ENCODE measurements at places on chromosomes 7 and 10.

DNA sequence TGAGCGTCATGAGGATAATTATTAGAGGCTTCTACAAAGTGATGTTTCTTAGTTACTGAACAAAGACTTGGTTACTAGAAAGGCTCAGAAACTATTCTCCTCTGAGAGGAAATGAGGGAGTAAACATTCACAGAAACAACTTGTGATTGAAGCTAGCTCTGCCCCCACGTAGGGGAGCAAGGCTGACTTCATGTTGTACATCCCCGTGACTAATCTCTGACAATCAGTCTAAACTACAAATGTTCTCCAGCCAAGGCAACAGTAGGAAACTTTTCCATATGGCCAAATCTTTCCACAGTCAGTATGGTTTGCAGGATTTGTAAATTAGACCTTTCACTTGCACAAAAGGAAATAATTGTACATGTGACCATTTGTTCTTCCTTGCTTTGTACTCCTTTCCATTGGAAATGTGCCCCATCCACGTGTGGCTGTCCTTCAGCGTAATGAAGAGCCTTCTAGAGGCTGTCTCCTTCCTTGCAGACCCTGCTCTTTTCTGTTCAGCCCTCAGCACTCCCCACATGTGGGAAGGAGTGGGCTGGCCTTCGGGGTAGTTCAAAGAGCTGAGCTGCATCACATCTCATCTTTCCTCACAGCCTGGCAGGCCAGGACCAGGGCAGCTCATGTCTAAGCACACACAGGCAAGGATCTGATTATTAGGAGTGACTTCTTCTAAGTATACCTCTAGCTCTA is 93.5 kb downstream of the PCGF5 start:
- no peak for DNase-seq

GRCh38 chr10:104449391-104449790 is 95.8 kb downstream of the CFAP58 start:
- no peak for DNase-seq

- DNase-seq, result no peak
These were observed 6.3 kb upstream of the C10orf71 start for GRCh38 chr10:49292565-49293207.

- no peak for DNase-seq
These were observed 268.3 kb downstream of the DIP2C start for GRCh38 chr10:421170-421569.

GRCh38 chr10:96287392-96288105 is 16.2 kb upstream of the BLNK start:
- no peak for DNase-seq

DNA sequence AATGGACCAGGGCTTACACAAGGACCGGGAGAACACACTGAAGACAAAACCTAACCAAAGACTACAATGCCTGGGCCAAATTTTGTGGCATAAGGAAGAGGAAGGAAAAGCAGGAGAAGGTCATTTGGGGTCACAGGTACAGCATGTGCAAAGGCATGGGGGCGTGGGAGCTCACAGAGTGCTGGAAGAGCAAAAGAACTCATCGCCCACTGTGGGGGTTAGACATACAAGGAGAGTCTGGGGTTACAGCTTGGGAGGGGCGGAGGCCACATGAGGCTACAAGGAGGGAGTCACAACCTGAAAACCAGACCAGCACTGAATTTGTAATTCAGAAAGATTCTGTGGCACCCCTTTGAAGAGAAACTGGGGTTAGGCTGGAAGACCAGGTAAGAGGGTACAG is 9.7 kb downstream of the PUS7 start:
- DNase-seq, result no peak

DNA sequence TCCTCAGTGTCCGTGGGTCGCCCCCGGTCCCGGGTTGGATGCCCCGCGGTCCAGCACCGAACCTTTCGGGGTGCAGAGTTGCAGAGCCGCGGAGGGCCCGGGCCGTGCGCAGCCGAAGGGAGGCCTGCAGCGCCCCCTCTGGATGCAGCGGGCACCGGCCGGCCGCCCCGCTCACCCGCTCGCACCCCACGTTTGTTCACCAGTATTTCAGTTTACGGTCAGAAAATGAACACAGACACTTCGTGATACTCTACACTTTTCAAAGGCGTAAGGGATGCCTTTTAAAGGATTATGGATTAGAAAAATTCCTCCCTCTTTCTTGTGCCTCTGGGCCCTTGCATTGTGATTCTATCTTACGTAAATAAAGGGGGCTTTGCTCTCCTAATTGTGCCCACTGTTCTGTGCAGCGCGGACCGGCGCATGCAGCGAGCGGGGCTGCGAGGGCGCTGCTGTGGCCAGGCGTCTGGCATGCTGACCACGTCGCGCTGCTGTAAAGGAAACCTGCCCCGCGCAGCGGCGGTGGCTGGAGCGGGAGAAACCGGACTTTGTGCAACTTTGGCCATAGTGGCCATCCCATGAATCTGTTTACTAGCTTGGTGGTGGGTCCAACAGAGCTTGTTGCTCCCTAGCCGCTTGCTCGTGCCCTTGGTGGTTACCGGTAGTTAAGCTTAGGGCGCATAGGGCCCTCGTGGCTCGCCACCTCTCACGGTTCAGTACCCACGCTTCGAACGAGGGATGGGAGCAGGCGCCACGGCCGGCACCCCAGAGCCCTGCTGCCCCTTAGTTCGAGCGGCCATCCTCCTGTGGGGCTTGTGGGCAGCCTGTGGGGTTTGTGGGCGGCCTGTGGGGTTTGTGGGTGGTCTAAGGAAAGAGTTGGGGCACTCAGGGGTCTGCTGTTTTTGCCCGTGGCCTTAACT is 739 bp upstream of the MEST start:
- peak; percentile 8 for DNase-seq

- no peak for DNase-seq
These were observed 37.1 kb downstream of the MAT1A start for GRCh38 chr10:80252296-80252887.

GRCh38 chr10:122143238-122143841 is 127.8 kb upstream of the BTBD16 start:
- no peak for DNase-seq

DNA sequence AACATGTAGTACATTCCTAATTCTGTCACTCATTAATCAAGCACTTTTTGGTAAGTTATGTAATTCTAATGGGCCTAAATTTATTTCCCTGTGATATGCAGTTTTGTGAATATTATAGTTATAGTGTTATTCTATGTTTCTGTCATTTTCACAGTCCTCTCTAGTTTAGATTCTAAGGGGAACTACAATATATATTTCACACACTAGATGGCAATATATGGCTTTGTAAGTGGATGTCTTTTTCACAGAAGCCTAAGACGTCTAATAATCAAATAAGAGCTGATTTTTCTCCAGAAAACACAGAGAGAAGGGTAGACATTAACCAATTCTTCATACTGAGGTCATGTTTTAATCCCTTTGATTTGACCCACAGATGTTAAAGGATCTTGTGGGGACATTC is 18.0 kb downstream of the RNLS start:
- peak; percentile 20 for DNase-seq

DNA sequence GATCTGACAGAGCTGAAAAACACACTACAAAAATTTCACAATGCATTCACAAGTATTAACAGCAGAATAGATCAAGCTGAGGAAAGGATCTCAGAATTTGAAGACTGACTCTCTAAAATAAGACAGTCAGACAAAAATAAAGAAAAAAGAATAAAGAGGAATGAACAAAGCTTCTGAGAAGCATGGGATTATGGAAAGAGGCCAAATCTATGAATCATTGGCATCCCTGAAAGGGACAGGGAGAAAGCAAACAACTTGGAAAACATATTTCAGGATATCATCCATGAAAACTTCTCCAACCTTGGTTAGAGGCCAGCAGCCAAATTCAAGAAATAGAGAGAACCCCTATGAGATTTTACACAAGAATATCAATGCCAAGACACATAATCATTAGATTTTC is 804.8 kb upstream of the IGFBP3 start:
- DNase-seq, result no peak

DNA sequence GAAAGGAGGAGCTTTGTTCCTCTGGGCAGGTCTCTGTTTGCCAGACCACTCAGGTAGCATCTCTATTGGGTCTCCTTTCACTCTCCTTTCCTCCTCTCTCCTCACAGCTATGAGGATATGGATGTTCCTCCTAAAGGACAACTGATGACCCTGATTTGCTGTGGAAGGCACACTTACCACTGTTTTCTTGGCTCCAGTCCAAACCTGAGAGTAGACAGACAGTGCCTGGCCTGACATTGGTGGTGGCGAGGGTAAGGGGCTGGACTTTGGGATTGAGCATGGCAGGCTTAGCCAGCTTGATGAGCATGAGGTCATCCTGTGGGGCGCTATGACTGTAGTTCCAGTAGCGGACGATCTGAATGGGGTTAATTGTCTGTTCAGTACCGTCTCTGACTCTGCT is 3.6 kb downstream of the PRSS37 start:
- no peak for DNase-seq

- peak; percentile 26 for DNase-seq
These were observed 68.9 kb upstream of the CARD11 start for GRCh38 chr7:3112479-3113134.

GRCh38 chr7:121480058-121480457 is 84.0 kb upstream of the FAM3C start:
- DNase-seq, result no peak

DNA sequence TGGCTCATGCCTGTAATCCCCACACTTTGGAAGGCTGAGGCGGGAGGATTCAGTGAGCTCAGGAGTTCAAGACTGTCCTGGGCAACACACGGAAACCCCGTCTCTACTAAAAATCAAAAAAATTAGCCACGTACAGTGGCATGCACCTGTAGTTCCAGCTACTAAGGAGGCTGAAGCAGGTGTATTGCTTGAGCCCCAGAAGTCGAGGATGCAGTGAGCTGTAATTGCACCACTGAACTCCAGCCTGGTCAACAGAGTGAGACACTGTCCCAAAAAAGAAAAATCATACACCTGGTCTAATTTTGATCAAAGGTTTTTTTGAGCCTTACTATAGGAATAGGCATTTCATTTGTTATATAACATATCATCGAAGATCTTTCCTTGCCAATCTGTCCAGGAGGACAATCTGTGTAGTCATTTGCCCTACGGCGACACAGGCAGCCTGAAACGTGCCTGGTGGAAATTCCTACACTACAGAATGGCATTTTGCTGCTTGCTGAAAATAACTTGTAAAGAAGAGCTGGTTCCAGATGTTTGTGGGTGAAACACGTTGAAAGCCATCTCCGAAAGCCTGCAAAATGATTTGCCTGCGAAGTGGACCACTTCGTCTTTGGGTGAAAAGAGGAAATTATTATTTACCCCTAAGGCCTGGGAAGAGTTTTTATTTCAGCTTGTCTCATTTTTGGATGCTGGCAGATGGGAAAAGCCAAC is 31.3 kb upstream of the GDI2 start:
- no peak for DNase-seq

DNA sequence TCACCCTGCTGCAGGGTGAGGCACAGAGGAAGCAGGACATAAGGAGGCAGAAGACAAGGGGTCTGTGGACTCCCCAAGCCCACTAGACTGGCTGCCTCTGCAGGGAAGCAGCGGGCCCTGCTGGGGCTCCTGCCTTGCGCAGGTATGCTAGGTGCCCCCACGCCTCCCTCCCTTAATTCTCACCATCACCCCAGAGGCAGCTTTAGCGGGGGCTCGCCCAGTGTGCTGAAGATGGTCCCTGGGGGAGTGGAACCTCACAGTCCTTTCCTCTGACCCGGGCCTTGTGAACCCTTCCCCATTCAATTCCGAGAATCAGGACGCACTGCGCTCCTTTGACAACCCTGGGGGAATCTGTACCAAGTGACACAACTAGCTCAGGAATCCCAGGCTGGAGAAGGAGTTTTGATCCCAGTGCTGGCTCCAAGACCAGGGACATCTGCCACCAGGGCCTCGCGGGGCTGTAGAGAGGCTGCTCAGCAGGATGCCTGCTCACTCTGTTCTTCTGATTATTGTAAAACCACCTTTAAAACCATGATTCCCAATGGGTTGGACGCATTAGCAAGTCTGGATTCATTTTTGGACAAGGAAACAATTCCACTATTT is 468.4 kb downstream of the TCERG1L start:
- no peak for DNase-seq

GRCh38 chr10:47095848-47096612 is 184.8 kb downstream of the PTPN20 start:
- DNase-seq, result no peak

DNA sequence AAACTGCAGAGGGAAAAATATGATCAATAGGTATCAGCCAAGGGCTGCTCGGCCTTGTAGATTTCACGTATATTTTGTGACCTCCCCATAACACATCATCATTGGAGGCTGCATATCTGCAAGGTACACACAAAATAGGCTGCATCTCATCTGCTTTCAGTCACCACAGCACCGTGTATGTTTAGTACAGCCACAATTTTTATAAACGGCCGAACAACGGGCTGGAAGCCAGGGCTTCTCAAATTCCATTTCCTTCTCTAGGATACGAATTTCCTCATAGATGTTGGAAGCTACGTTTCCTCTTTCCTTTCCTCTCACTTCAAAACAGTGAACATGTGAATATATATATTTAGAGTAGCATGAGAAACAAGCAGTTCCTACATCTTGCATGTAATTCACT is 20.2 kb upstream of the FOXK1 start:
- no peak for DNase-seq

DNA sequence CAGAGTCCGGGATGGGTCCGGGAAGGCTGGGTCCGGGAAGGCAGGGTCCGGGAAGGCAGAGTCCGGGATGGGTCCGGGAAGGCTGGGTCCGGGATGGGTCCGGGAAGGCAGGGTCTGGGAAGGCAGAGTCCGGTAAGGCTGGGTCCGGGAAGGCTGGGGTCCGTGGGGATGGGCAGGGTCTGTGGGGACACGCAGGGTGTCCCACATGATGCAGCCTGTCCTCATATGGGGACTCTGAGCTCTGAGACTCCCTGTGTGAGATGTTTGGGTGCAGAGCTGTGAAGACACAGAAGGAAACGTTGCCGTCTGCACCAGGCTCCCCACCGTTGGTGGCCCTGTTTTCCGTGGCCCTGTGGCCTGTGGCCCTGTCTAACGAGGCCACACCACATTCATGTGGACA is 45.7 kb upstream of the ADGRA1 start:
- DNase-seq, result no peak

GRCh38 chr7:1548438-1548831 is 7.6 kb downstream of the TMEM184A start:
- DNase-seq, result no peak

DNA sequence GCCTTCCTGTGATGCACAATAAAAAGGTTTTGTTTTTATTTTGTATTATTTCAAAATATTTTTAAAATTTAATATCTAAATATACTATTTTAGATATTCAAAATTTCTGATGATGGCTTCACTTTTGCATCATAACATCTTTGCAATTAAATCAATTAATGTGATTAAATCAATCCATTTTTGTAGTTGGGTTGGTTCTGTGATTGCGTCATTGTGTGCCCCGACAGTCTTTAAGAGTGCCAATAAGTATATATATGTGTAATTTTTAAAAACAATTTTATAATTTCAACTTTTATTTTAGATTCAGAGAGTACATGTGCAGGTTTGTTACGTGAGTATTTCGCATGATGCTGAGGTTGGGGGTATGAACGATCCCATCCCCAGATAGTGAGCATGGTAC is 70.5 kb downstream of the SEPTIN14 start:
- no peak for DNase-seq
